ENCODE measurements at places on chromosomes 4 and X.

- DNase-seq: no peak
These were observed 27.6 kb downstream of the FGFRL1 start for GRCh38 chr4:1038948-1039492.

DNA sequence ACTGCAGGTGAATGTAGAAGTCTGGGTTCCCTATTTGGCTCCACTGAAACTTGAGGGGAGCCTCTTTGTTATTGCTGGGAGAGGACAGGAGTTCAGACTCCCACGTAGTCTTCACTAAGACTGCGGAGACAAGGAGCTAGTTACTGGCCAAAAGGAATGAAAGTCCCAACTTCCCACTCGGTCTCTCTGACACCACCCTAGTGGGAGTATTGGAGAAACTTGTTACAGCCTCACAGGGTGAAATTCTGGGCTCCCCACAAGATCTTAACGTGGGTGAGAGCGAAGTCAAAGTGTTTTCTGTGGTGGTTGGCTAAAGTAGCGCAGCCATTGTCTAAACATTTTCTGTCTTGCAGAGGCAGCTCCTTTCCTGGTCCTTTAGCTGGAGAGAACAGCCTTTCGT, 13.5 kb downstream of the MYOZ2 start:
- no peak for DNase-seq

GRCh38 chr4:26746802-26747213, 113.8 kb upstream of the STIM2 start:
- DNase-seq: no peak

DNA sequence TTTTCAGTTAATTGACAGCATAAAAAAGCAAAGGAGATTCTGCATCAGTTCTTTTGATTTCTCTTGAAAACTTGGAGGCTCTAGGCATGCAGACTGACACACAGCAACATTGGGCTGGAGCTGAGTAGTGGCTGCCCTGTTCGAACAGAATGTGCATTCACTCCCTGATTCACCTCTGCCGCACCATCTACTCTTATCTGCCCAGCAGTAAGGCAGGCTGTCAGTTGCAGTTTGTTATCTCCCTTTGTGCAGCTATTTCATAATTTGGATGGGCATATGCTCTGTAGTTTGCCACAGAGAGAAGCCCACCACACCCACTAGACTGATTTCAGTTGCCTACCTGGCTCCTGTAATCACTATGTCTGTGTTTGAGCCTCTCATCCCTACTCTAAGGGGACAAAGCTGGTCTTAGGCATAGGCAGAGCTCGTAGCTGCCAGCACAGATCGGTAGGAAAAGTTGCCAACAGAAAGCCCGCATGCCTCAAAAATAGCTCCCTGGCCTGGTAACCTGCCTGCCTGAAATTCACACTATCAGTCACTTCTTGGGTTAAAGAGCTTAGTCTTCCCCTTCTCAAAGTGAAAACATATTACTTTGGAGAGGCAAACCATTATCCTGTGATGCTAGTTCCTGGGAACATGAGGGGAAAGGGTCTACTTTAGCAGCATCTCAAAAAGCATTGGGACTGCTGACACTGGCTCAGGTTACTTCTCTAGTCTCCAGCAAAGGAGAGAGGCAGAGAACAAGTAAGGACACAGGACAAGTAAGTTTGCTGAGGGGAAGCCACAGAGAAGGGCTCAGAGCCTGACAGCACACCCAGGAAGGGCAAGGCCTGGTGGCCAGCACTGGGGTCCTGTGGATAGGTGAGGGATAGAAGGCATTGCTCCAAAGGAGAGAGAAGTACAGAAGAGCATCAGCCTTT, 75.9 kb upstream of the TMEM164 start:
- no peak for DNase-seq

- DNase-seq: peak; percentile 73
These were observed 148.5 kb downstream of the PPP3CA start for GRCh38 chr4:101198682-101199339.

- no peak for DNase-seq
These were observed 55.9 kb downstream of the MID1 start for GRCh38 chrX:10564484-10564883.

DNA sequence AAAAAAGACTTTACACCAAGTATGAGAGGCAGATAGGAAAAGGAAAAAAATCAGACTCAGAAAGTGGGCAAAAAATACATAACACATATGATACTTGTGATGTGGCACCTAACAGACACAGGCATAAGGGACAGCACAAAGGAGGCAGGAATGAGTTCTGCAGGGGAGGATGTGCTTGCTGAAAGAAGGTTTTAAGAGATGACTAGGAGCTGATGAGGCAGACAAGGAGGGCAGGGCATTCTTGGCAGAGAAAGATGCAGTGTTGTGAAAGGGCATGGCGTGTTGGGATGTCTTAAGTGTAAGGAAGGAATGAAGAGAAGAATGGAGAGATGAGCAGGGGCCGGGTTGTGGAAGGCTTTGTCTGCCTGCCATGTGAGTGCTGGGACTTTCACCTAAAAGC, 49.7 kb upstream of the TMEM154 start:
- DNase-seq: no peak

DNA sequence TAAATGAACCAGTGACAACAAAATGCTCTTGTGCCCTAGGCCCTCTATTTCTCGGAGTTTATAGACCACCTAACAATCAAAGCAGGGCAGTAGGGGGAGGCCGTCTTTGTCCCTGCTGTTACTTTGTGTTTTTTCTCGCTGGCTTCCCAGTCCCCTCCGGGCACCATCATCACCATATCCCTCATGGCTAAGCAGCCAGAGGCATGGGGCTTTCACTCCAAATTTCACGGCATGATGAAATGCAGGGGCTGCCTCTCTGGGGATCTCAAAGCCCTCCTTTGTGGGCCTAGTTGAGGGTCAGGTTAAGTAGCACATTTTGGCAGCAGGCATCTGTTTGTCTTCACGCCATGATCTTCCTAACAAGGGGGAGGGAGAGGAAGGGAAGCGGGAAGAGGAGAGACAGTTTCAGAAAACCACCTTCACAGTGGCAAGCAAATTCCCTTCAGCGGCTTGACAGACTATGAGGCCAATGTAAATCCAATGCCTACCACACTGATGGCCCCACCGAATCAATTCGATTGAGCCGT, 91.9 kb downstream of the ANOS1 start:
- no peak for DNase-seq

Data from NCI-H1092 treated with DMSO at 0.1 percent for 48 hours (cell line).